ENCODE measurements at places on chromosomes 12 and 14.
A peak's percentile ranks its signal among the peaks of the same experiment; 100 is the strongest.

DNA sequence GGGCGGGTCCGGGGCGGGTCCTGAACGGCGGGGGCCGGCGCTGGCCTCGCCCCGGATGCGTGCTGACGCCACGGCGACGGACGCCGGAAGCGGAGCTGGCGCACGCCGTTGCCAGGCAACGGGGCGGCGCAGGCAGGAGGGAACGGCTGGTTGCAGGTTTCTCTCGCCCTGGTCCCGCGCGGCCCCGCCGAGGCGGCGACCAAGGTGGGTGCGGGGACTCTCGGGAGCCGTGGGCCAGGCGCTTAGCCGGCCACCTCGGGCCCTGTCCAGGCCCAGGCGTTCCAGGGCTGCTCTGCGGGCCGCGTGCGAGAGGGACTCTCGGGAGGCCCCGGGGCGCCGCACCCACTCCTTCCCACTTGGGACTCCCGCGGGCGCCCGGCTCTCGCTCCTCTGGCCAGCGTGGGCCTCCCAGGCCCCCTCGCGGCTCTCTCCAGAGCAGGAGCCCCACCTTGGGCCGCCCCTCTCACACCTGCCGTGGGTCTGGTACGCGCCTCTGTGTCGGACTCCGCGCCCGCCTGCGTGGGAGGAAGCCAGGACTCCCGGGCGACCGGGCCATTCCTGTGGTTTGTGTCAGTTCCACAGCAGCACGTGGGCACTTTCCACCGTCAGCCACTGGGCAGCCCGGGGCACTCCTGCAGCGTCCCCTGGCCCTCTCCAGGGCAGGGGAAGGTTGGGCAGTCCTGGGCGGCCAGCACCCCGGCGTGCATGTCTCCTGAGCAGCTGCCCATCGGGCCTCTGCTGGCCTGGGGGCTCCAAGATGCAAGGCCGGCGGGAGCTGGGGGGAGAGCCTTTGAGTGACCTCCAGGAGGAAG is at the start of gene CLBA1:
TSS of gene CLBA1 (plus strand) at position 114 of the 812 bp plus-strand sequence. CDS start at position 758, 644 bp downstream.
- peak; percentile 89 for DNase-seq

- DNase-seq: no peak
Measured at GRCh38 chr12:111741235-111741812, 25.4 kb upstream of the ALDH2 start.

DNA sequence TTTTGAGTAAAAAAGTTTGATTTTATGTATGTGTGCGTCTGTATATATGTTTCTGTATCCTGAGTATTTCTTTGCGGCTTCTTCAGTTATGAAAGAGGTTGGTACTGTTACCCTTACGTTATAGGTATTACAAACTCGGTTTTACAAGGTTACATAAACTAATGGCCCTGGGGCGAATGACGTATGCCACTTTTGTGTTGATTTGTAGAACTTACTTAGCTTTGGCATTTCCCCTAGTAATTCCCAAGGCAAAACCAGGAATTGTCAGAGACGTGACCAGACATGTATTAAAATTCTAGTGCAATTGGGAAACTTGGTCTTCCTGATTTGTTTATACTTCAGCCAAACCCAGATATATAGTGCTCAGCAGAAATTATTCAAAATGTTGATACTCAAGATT is 93.3 kb downstream of the DUSP16 start:
- no peak for DNase-seq

DNA sequence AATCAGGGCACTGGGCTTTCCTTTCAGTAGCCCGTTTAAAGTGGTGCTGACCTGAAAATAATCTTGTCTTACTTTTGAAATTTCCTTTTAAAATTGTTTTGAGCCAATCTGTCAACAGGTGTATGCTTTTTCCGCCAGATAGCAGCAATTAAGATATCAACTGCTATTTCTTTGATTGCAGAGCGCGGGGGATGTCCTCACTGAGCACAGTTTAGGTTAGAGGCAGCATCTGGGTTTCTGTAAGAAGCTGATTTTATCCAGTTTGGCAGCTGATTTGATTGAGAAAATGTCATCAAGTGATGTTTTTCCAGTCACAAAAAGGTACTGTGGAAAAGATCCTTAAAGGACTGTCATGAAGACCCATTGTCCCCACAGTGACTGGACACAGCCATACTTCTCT is 371.8 kb downstream of the ADAMTS20 start:
- DNase-seq: no peak

DNA sequence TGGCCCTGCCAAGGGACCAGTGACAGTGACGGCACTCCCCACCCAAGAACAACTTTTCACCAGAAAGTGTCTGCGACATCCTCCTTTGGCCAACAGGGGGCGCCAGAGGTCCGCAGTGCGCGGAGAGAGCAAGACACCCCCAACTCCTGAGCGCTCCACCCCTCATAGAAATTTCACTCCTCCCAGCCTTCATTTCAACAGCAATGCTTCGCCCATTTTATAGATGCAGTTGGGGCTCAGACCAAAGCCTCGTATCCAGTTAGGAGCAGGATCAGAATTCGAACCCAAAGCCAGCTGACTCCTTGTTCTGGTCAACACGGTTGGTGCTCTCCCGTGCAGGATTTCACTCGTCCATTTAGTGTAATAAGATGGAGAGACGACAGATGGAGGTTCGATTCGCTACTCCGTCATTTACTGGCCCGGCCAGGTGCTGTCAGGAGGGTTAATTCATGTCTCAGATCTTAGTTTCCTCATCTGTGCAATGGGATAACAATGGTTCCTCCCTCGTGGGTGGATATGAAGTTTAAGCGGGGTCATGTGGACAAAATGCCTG is 2.4 kb upstream of the POP5 start:
- DNase-seq: peak; percentile 83

Data from activated CD4-positive, alpha-beta T cell treated with anti-CD3 and anti-CD28 coated beads, Interleukin-2, amount 10 ng/mL, durations not matched to agents 7 days and 5 days (primary cell).